CD4-positive, alpha-beta T cell treated with Interleukin-4 for 4 hours (primary cell): ENCODE measurements at places on chromosomes 4 and X.

- no peak for DNase-seq
Observed at GRCh38 chr4:58776627-58777026, 1666.4 kb upstream of the IGFBP7 start.

- DNase-seq = no peak
Observed at GRCh38 chr4:177961761-177962380, 519.6 kb upstream of the AGA start.

- no peak for DNase-seq
Observed at GRCh38 chrX:34140816-34141215, 8.7 kb upstream of the FAM47A start.

GRCh38 chr4:55865228-55865806 is 11.9 kb downstream of the EXOC1 start:
- peak; percentile 26 for DNase-seq

DNA sequence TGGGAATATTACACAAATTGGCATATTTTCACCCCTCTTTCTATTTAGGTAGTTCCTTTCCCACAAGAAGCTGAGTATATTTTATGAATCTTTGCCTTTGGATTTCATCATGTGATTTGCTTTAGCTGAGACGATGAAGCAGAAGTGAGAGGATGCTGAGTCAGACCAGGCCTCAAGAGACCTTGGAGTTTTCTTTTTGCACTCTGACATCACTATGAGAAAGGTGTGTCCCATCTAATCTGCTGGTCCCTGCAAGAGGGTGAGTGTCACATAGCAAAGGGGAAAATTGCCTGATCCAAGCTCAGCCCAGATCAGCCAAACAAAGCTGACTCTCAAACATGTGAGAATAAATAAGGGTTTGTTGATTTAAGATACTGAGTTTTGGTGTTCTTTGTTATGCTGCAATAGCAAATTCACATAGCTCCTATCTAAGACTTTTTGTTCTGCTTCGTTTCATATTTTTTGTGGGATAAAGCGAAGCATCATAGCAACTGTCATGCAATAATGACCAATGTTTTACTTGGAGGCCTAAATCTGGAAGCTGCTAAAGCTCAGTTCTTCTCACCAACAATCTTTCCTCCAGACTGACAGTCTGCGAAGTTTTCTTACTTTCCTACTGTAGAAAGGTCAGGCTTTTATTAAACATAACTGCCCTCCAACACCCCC is 176.9 kb downstream of the PDHA2 start:
- no peak for DNase-seq

DNA sequence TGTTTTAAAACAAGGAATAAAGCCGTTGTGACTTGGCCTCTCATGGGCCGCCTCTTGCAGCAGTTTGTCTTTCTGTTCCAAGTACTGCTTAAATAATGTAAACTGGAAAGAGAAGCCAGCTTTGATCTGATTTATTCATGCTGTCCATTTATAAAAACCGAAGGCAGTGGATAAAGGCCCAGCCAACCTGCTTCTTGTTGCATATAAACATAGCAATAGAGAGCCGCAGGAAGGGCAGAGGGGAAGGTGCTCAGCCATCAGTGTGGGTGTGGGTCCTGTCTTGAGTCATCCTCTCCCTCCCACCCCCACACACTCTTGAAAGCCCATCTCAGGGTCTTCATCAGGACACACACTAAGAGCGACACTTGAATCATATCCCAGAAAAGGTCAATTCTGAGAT is 187.9 kb upstream of the FAM9B start:
- DNase-seq = no peak

DNA sequence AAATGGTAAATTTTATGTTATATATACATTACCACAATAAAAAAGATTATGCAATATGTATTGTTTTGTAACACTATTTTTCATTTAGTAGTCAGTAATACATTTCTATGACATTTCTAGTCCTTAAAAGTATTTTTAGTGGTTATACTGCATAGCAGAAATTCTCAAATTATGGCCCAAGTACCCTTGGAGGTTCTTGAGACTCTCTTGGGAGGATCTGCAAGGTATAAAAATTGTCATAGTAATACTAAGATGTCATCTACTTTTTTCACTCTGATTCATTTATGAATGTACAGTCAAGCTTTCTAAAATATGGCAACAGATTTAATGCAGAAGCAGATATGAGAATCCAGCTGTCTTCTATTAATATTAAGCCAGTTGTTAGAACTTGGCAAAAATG is 138.6 kb upstream of the NAP1L5 start:
- no peak for DNase-seq

DNA sequence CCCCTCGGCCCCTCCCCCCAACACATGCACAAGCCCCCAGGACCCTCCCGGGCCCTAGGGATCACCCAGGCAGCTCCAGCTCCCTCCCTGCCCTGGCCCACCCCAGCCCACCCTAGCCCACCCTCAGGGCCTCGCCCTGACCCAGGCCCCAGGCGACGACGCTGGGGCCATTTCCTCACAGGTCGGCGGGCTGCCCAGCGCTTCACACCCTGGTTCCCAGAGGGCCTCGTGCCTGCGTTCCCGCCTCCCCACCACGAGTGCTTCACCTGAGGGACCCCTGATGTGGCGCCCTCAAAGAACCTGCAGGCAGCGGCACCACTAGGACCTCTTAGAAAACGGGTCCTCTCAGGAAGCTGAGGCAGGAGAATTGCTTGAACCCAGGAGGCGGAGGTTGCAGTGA is 341 bp downstream of the FAM9B start:
- no peak for DNase-seq

GRCh38 chr4:13546941-13547484 is 2.7 kb upstream of the NKX3-2 start:
- DNase-seq = no peak

GRCh38 chrX:119481323-119481801 is 13.1 kb downstream of the SLC25A5 start:
- no peak for DNase-seq

DNA sequence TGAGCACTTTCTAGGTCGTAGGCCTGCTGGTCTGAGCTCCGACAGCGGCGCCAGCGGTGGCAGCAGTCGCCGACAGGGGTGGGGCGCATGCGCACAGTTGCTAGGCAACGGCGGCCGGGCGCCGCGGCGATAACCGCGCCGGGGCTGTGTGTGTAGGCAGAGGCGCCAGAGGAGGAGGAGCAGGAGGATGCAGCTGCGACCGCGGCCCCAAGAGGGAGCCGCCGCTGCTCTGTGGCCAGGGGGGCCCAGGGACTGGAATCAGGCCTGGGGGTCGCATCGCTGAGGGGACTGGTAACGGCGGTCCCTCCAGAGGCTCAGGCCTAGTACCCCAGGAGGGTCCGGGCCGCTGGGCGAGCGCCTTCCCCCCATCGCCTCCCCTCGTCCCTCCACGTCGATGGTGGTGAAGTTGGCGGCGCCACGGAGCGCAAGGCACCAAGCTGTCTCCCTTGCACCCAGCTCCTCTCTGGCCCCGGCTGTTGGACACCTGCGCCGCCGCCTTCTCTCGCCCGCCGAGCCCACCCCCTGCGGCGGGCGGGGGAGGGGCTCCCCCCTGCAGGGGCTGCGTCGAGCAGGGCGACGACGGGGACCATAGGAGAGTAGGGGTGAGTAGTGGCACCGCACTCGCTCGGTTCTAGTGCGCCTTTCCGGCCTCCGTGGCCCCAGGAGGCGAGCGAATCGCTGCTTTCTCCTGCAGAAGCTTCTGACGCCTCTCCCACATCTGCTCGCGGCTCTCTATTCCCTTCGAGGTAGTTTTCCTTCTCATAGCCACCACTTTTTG is 58.6 kb upstream of the ZC4H2 start:
- peak; percentile 81 for DNase-seq

- DNase-seq = no peak
Observed at GRCh38 chr4:110412354-110413065, 63.4 kb upstream of the ENPEP start.

DNA sequence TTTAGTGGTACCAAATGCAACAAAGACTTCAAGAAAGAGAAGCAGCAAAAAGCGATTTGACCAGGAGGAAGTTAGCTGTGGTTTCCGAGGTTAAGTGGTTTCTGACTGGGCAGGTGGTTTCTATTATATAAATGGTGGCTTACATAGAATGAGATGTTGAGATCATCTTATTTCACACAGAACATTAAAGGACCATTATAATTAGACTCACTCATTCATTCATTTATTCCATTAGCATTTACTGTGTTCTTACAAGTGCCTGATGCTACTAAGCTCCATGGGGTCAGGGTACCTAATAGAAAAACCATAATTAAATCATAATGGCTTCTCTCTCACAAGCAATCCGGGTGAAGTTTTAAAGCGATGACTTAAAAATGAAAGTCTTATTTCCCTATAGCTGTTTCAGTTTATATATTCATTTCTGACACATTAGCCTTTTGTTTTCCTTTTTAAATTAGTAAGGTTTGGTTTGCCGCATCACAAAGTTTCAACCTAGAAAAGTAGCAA is 10.6 kb downstream of the TSPAN6 start:
- DNase-seq = peak; percentile 1

DNA sequence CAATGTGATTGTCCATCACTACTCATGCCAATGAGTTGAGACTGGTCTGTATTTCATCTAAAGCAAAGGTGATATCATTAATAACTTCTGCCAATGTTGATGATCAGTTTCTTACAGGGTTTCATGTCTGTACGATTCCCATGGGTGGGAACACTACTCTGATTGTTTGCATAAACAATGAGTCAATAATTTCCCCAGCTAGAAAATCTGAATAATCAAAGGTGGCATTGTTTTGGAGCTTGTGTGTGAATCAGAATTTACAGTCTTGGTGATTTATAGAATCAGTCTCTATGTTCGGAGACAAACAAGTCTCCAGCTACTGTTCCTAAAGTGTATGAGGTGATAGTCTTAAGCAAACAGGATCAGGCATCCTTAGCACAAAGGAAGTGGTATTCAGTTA is 35.5 kb upstream of the PARM1 start:
- no peak for DNase-seq

DNA sequence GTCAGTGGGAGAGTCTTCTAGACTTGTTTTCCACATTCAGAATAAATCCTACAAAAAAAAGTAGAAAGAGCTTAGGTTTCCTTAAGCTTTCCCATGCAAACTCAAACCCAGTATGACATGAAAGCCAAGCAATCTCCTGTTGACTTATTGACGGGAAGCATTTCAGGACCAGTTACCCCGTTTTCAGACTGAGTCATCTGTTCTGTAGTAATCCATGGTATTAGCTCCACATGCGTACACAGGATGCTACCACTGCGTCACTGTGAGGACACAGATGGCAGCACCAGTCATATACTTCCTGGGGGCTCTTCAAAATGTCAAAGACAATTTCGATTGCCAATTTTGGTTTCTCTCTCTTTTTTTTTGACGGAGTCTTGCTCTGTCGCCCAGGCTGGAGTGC is 224.9 kb upstream of the MAD2L1 start:
- DNase-seq = no peak

DNA sequence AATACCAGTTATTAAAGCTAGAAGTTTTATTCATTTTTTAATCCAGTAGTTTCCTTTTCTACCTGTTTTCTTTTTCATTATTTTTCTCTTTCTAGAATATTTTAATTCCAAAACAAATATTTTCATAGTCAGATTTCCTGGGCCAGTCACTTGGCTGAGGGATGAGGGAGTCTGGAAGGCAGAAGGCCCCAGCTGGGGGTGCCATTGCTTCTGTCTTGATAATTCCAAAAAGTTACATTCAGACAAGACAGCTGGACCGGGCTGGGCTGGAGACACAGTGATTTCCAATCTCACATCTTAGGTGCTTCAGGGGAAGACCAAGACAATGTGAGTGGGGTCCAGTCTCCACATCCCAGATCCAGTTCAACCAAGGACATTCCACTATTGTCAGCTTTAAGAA is 263.5 kb downstream of the TMA16 start:
- DNase-seq = no peak

DNA sequence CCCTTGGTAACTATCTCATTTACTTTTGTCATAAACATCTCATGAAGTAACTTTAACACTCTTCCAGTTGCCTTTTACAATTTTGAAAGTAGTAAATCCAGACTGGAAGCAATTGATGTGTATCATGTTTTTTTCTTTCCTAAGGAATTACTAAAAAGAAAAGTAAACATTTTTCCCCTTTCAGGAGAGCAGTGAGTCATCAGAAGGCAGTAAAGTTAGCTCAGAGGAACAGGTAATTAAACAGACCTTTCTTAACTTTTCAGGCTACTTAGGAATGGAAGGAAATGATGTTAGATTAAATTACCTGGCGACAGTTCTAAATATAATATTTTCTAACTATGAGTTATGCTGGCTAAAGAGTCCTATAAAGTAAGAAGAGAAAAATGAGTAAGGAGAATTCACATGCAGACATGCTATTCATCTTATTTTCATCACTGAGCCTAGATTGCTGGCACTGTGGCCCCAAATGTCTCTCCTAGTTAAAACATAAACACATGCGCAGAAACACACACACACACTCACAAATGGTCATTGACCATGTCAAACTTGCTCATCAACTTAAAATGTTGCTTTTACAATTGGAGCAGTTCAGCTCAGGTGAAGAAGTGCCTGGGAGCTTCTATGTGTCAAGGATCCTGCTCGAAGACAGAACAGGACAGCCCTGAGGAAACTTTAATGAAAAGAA is 9.3 kb downstream of the DMP1 start:
- DNase-seq = no peak
